ENCODE measurements at places on chromosomes 5 and 9.

DNA sequence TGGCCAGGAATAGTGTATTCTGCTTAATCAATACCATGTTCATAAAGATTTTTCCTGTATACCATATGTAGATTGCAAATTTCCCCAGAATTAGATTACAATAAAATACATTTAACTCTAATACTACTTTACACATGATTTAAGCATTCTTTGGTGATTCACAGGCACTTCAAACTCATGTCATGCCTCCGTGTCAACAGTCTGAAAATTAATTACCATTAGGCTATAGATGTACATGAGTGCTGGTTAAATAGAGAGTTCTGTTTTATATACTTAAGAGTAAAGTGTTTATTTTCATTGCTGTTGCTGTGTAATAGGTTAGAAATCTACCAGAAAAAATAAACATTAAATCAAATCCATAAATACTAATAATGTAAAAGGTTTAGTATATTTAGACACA is 159.8 kb downstream of the ZSWIM6 start:
- no peak for DNase-seq

DNA sequence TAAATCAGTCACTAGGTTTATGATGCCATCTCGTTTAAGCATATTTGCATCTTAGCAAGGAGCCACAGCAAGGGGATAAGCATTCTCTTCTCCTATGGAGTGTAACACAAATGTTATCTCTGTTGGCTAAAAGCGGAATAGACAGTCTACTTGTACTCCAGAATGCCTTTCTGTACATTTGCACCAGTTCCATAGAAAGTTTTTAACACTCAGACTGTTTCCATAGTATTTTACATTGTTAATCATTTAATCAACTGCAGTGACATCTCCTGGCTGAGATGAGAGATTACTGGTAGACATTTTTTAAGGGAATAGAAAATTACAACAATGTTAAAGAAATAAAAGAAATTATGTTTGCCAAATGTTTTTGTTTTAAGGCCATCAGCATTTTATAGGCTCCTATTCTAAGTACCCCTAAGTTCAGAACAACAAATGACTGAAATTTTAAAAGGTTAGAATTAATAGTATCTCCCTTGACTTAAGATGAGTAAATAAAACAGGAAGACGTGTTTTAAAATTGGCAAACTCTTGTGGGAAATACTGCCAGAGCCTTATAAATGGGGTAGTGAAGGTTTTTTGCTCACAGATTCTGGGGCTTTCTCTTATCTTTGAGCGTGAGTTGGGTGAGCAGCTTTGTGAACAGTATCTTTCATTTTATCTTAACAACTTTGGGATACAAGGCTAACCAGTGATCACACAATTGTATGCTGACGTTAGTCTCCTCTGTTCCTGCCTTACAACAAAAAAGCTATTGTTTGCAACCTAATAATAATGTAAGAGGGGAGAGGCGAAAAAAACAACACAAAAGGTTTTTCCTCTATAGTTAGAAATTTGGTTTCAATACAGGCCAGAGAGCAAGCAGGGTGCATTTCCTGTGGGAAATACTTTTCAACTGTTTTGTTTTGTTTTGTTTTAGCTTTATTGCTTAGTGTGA is 294.3 kb downstream of the FBXL7 start:
- no peak for DNase-seq

GRCh38 chr9:107963246-107963645 is 473.7 kb upstream of the KLF4 start:
- DNase-seq = no peak

DNA sequence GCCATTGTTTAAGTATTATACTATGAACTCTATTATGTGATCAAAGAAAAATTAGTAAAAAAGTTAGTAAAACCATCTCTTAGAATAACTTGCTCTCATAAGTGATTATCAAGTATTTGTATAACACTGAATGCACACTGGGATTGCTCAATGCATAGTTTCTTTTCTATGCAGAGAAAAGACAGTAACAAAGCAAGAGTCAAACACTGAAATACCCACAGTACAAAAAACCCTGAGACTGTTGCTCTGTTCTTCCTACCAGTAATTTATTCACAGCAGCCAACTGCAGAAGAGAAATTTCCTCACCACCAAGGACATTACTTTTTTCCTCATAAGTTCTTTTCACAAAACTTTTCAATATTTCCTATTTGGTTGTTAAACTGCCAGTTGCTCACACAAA is 634.4 kb downstream of the DTWD2 start:
- no peak for DNase-seq

- DNase-seq = peak; percentile 73
Observed at GRCh38 chr9:136693490-136694162, 6.4 kb upstream of the AGPAT2 start.

- DNase-seq = no peak
Observed at GRCh38 chr5:136054142-136055019, 25.6 kb downstream of the TGFBI start.

DNA sequence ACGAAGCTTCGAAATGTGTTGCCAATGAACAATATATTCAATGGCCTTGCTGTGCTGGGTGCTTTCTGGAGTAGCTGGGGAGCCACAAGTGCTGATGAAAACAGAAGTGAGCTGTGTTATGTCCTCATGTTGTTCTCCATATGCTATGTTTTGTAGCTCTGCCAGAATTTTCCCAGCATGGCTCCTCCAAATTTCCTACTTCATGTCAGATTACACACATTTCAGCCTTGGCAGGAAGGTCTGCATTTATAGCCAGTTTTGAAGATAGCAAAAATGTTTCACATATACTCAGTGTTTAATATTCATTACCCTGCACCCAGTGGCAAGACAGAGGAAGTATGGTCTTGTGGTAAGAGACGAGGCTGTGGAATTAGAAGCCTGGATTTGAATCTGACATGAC is 22.6 kb upstream of the NMUR2 start:
- DNase-seq = no peak
